ENCODE measurements at places on chromosomes 5 and 9.

- DNase-seq, result no peak
Observed at GRCh38 chr9:78064075-78064474, 32.5 kb upstream of the GNAQ start.

DNA sequence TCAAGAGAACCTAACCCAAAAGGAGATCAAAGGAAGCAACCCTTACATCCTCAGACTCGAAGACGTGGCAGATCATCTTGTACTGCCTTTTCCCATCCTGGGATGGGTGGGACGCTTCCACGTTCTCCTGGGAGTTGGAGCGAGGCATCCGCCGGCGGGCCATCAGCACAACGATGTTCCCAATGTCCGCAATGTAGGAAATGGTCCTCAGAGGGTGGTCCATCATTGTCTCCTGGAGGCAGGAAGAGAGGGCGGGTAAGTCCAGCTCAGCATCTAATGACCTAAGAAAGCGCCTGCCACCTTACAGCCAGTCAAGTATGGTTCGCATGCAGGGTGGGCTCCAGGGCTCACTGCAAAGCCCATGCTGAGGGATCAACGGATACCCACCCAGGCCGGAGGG lies 131.2 kb downstream of the ENTREP1 start:
- no peak for DNase-seq

GRCh38 chr5:154380263-154380662 lies 65.5 kb upstream of the SAP30L start:
- no peak for DNase-seq

- DNase-seq, result no peak
Observed at GRCh38 chr9:130185017-130185416, 12.8 kb downstream of the NCS1 start.

DNA sequence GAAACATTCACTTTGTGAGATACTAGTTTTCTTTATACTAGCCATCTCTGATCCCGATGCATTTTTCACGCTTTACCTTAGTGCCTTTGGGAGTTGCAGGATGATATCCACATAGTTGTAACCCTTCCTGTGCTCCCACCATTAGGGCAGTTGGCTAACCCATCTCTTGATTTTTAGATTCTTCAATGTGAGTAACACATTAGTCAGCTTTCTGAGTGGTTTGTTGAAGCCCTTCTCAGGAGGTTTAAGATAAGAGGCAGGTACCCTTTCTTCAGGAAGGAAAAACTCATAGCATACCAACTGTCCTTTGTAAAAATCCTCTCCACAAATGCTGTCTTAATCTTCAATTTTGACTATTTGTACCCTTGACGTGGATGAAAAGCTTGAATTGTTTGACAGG lies 392.3 kb downstream of the DMAC1 start:
- DNase-seq, result no peak

DNA sequence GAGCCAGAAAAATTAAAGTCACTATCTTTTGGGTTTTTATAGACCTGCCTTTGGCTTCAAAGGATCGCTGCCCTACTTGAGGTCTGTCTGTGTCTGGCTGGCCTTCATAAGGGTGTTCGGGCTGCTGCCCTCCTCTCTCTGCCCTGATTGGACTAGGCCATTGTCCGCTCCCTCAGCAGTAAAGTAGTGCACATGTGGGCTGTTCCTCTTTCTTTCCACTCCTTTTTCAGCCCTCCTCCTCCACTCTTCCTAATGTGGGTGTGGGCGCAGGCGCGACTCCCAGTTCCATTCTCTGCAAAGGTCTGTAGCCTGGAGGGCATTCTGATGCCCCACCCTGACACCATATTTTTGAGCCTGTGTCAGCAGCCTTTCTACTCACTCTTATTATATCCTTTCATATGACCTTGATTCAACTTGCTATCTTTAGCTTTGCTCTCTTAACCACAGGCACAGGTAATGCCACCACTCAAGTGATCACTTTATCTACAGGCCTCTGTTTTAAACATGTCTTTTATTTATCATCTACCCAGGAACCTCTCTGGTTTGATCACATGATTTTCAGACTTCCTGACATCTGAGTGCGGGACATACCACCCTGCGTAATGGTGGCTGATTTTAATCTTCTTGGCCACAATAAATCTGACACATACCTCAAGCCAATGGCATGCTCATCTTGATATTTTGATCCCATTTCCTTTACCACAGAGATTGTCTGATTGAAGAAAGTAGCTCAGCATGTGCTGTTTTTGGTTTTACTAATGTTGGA lies 144.5 kb downstream of the AOPEP start:
- peak; percentile 46 for DNase-seq

GRCh38 chr9:131051592-131052517 lies 42.9 kb downstream of the LAMC3 start:
- DNase-seq, result no peak

DNA sequence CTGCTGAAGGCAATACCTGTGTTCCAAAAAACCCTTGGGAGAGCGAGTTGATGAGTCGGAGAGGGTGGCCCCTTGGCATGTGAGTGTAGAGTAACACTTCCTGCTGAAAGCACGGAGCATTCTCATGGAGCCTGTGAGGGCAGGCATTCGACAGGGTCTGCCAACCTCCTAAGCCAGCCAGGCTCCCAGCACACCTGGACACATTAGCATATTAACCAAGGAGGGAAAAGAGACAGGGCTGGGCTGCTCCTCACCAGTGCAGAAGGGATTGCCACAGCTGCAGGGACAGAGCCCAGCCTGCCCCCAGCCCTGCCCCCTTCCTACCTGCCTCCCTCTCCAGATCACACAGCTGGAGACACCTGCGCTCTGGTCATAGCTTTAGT lies 46.4 kb upstream of the SEMA4D start:
- no peak for DNase-seq

- DNase-seq, result no peak
Observed at GRCh38 chr5:109416882-109417281, 7.1 kb upstream of the PJA2 start.

DNA sequence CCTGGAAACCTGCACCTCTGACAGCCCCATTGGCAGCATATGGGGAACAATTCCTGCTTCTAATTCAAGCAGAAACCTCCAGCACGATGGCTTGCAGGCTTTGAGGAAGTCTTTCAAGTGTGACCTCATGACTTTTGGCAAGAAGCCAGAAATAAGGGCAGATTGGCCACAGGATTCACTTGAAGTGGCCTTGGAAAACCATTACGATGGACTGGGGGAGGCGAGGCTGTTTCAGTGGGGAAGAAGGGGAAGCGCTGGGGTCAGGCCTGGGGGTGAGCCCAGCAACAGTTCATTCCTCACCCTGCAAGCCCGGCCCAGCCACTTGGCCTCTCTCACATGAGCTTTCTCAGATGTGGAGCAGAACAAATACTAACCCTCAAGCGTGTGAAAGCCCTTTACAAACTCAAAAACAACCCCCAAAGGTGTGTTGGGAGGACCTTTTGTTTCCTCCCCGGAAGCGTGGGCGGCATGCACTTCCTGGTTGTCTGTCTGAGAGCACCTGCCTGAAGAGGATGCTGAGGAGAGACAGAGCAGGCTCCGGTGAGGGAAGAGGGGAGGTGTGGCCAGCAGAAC lies 26.9 kb upstream of the EEIG1 start:
- DNase-seq, result peak; percentile 89

DNA sequence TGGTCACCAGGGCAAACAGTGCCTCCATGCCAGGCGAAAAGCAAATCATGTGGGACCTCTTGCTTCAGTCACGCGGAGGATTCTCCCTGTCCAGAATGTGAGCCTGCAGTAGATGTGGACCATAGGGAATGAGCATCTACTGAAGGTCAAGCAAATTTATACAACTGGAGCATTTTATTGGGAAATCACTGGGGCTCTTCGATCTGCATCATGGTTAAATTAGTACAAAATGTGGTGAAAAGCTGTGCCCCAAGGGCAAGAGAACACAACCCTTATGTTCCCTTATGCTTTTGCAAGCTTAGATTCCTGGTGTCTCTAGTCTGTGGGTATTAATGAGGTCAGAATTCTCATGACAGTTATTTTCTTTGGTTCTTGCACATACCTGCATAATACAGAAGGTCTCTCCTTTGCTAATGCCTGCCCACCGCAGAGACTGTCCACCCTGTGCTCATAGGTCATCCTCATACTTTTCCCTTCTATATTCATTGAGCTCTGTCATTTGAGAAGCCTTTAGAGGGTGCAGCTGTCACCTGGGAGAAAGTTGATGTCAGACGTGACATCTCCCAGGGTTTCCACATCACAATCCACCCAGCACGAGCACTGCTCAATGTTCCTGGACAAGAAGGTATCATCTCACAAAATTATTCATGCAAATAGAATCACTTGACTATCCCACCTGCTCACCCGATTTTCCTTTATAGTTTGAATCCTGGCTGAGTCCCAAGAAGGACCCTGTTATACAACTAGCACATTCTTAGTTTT lies 111.7 kb downstream of the NXNL2 start:
- DNase-seq, result no peak

- peak; percentile 20 for DNase-seq
Observed at GRCh38 chr5:97046270-97046982, 96.0 kb downstream of the LIX1 start.

DNA sequence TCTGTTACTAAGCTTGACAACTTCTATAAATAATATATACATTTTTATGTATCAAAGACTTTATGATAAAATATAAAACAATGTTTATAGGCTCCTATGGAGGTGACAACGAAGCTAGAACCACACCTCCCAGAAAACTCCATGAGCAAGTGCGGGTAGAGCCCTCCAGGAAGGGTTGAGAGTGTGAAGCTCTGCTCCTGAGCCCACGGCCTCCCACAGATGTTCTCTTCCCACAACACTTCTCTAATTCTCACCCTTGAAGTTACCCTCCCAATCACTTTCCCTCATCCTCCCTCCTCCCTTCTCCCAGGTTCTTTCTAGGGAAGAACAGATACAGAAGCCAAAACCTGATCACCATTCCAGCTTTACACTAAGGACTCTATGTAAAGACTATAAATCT lies 427.6 kb downstream of the SPOCK1 start:
- no peak for DNase-seq

All from hematopoietic multipotent progenitor cell treated with erythropoietin and hydrocortisone succinate and interleukin-3 and kit ligand, for 6 days (in vitro differentiated cells).